NCI-H345 (cell line): ENCODE measurements at places on chromosomes 4 and X.

GRCh38 chrX:45774961-45775360 lies 574.3 kb upstream of the DIPK2B start:
- no peak for DNase-seq

- DNase-seq = no peak
Observed at GRCh38 chrX:2317527-2318055, 183.2 kb downstream of the DHRSX start.

DNA sequence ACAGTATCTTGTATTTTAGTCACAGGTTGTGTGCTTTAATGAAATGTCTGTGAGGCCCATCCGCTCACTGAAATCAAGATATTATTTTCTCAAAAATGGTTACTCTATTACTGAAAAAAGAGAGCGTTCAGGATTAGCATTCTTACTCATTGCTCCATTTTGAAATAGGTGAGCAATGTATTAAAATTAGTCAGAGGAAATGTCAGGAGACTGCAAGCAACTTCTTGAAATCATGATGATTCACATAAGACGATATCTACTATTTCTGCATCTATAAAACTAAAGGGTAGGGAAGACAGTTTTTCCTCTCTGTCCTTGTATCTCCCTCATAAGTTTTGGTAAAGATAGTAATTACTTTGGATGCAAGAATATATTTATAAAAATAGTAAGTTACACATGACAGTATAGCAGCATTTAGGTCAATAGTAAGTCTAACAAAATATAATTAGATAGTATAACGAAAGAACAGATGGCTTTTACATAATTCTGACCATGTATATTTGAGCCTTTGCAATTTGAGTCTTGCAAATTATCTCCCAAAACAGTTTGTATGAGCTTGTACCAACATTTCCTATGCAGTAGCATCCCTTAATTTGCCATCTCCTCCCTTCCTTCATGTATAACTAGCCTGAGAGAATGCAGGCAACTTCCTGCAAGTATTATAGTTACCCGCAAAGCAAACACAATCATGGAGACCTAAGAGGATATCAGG lies 937.8 kb downstream of the PCDH7 start:
- no peak for DNase-seq

- no peak for DNase-seq
Observed at GRCh38 chr4:83646538-83647239, 110.8 kb downstream of the GPAT3 start.

DNA sequence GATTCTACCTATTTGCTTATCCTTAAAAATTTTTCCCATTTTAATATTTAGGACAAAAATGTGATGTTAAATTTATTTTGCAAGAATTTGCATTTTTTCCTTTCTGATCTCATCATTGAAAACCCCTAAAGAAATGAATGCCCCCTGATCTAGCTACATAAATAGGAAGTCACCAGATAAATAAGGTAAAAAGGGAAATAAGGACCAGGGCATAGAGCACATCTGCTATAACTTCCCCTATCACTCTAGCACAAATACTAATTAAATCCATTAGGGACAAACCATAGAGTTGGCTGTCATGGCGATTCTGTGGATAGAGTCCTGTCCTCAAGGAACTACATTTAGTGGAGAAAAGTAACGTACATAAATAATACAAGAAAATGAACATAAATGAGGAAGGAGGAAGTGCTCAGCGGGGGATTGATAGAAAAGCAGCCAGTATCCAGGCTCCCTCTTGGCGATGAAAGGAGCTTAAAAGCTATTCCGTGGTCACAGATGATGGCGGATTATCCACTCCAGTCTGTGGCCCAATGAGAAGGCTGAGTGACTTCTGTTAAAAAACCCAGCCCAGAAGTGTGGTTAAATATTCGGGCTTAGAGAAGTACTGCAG lies 76.9 kb upstream of the RPL34 start:
- DNase-seq = no peak

DNA sequence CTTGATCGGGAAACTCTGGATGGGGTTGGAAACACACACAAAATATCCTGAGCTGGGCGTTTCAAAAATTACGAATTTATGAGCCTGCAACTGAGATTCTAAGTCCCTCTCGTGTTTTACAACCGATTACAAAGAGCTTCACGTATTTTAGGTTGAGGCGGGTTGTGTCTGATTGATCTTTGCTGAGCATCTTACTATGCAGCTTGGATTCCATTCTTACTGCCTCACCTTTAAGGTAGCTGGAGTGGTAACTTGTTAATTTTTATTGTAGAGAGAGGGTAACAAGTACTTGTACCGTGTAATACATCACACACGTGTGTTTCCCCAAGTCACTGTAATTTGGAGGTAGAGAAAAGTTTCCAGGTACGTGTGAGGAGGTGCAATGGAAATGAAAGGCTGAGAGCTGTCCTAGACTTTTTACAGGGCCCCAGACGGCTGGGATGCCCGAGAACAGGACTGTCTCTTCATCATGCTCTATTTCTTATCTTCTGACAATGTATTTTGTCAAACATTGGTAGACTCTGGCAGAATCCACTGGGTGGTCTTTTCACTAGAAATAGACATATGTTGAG lies 97.8 kb upstream of the TENM3 start:
- DNase-seq = no peak

DNA sequence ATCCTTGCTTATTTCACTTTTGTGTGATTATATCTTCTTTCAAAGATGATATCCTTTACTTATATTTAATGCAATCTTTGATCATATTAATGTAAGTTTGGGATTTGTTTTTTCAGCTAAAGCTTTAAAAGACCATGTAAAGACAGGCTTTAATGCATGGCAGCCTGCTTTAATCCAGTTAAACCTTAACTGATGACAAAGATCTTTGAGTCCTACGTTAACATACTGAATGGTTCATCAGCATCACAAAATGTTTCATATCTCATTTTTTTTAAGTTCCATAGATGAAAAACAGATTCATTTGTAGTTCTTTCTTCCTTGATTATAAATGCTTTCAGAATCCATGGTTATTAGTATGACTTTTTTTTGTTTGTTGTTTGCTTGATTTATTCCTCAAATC lies 1102.8 kb downstream of the FSTL5 start:
- DNase-seq = no peak

DNA sequence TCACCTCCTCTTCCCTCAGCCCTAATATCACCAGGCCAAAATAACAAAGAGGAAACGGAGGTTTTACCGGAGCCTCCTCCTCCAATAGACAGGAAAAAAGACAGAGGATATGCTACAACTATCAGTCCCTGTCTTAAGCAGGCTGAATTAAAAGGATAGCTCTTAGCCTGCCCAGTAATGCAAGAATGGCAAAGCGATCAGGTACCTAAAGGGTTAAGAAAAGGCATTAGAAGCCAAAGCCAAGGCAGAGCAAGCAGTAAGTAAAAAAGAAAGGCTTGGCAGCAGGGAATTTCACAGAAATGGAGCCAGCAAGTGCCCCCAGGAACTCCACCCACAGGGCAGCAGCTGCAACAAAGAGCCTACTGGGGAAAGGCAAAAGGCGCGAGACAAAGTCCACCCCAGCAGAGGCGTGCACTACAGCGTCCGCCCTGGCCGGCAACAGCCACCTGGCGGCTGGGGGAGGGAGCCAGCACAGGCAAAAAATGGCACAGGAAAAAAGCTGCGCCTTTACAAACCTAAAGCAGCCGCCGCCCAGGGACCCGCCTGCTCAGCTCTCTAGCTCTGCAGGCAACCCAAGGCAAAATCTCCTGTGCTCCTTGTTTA lies 220.6 kb upstream of the ZC4H2 start:
- DNase-seq = no peak

DNA sequence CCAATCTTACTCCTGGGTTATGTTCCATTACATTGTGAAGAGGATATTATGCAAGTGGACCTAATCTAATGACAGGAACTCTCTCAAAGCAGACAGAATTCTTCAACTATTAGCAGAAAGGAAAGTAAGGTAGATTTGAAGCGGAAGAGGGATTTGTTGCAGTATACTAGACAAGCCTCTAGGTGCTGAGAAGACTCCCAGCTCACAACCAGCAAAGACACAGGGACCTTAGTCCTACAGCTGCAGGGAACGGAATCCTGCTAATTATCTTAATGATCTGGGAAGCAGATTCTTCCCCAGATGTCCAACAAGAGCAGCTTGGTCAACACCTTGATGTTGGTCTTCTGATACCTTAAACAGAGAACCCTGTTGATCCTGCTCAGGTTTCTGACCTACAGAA lies 73.6 kb downstream of the STK32B start:
- no peak for DNase-seq

DNA sequence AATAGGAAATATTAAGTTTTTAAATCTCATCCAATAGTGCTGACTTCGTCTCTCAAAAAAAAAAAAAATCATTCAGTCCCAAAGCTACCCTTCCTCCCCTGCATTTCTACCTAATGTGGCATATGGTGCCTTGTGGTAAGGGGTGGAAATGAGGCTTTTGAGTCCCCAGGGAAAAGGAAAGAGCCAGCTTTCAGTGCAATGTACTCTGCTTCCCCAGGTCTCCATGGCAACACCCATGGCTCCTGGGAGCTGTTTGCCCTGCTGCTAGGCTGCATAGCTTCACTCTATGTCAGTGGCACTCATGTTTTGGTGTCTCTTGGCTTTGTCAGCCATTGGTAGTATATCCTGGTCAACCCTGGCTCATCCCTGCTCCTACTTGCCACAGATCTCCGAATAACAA lies 175.9 kb downstream of the SLC39A8 start:
- peak; percentile 48 for DNase-seq

DNA sequence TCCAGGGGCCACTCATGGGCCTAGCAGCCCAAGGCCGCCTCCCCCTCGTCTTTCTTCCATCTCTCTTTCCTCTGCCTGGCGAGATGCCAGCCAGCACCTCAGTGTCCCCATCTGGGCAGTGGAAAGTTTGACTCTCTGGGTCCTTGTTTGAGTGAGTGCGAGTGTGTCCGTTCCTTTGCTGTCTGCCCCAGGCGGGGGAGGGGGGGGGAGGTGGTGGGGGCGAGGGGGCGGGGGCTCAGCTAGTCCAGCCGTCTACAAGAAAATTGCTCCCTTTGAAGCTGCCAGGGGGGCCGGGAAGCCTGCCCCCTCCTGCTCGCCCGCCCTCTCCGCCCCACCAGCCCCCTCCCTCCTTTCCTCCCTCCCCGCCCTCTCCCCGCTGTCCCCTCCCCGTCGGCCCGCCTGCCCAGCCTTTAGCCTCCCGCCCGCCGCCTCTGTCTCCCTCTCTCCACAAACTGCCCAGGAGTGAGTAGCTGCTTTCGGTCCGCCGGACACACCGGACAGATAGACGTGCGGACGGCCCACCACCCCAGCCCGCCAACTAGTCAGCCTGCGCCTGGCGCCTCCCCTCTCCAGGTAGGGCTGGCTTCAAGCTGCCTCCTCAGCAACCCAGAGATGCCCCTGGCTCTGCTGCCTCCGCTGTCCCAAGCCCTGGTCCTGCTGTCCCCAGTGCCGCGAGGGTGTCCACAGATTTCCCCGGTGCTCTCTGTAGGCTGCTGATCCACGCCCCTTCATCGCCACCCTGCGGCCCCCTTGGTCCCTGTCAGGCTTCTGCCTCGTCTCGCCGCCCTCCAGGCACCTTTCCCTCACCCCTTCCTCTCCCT lies at the start of gene BGN:
Gene BGN (plus strand): TSS at position 440 of the 821 bp plus-strand sequence. CDS start 9,652 bp downstream, outside the sequence.
- DNase-seq = peak; percentile 30

GRCh38 chrX:52933976-52934703 lies 24.2 kb downstream of the FAM156A start:
- DNase-seq = no peak
